Stimulated activated naive CD8-positive, alpha-beta T cell treated with anti-CD3 and anti-CD28 coated beads, Interleukin-15, Interleukin-2, amounts not matched to agents 100 U/mL and 50 U/mL, for 24 hours (primary cell): ENCODE measurements at places on chromosomes 1 and 21.

DNA sequence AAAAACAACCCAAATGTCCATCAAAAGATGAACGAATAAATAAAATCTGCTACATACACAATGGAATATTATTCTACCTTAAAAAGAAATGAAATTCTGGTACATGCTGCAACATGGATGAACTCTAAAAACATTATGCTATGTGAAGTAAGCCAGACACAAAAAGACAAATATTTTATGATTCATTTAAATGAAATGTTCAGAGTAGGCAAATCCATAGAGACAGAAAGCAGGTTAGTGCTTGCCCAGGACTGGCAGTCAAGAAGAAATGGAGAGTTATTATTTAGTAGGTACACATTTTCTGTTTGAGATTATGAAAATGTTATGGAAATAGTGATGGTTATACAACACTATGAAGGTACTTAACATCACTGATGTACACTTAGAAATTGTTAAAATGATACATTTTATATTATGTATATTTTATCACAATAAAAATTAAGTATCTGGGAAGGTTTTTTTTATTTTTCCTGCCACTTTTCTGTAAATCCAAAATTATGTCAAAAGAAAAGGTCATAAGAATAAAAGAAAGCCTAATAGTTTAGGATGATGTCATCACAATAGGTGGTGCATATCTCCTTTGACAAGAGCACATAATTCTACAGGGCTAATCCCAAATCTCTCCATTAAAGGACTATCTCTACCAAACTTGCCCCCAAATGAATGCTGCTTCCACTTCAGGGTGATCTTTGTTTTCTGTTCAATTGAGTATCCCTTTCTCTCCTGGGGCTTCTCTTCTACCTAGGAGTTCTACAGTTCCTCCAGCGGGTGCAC lies 40.2 kb upstream of the FCER1A start:
- DNase-seq: no peak

DNA sequence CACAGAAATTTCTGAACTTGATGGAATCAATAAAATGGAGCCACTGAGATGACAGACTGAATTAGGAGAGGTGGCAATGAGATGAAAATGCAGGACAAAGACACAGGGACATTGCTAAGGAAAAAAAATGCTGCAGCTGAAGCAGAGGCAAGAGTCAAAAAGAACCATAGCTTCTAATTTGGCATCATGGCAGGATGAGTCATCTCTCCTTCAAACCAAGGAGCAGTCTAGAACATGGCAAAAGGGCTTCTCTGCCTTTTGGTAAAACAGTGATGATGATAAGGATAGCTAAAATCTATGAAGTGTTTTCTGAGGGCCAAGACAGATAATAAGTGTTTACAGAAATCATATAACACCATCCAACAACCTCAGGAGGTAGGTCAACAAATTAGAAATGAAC lies 16.8 kb downstream of the SLC19A2 start:
- no peak for DNase-seq

- DNase-seq: no peak
These were observed 163.0 kb downstream of the GRIK3 start for GRCh38 chr1:36871146-36871971.

DNA sequence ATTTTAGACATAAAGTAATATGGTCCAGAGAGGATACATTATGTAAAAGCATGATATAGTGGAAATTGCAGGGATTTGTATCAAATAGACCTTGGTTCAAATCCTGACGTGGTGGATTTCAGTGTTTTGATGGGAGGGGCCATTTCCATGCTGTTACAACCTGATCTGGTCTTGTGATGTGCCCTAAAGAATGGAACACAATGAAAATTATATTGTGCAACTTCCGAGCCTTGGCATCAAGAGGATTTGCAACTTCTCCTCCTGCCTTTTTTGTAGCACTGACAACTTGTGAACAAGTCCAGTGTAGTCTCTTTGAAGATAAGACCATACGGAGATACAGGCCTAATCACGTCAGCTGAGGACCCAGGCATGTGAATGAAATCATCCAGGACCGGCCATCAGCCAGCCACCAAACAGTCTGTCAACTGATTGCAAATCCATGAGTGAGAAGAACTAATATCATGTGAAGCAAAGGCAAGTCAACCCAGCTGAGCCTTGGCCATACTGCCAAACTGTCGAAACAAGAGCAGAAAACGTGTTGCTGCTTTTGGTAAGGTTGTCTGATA lies 412.1 kb downstream of the DPYD start:
- no peak for DNase-seq

DNA sequence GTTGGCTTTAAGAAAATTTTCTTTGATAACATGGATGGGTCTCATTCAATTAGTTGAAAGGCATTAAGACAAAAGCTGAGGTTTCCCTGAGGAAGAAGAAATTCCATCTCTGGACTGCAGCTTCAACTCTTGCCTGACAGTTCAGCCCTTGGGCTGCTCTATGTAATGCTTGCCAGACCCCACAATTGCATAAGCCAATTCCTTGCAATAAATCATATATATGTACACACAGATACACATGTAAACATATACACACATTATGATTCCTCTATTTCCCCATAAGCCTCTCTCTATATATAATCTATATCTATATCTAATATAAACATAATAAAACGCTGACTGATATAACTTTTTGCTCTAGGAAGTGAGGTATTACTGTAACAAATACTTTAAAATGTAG lies 301.5 kb upstream of the PRMT6 start:
- no peak for DNase-seq

DNA sequence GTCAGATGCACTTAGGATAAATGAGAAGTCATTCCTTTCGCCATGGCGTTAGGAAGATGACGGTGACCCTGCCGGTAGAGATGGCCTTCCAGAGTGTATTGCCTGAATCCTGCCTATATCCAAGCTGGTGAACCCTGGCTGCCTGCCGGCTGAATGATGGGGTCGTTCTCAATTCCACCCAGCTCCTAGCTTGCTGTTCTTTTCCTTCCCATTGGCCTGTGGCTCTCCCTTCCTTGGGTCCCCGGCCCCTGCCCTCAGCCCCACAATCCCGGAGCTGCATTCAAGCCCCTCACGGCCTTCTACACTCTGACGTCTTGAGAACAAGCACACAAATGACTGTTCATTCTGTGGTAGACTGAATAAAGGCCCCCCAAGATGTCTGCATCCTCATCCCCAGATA lies 28.2 kb upstream of the ZBTB21 start:
- DNase-seq: no peak

DNA sequence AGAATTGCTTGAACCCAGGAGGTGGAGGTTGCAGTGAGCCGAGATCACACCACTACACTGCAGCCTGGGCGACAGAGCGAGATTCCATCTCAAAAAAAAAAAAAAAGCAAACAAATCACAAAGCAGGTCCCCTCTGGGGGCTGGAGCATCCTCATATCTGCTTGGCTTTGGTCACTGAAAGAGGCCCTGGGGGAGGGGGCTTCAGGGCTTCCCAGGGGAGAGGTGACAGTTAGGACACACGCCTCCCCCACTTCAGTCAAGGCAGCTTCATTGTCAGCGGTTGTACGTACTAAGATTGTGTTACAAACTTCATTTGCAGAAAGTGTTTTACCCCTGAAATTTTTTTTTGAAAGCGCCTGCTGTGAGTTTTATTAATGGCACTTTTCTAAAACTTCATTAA lies 130.5 kb downstream of the DHRS3 start:
- no peak for DNase-seq

GRCh38 chr1:97603776-97604175 lies 317.1 kb downstream of the DPYD start:
- no peak for DNase-seq

DNA sequence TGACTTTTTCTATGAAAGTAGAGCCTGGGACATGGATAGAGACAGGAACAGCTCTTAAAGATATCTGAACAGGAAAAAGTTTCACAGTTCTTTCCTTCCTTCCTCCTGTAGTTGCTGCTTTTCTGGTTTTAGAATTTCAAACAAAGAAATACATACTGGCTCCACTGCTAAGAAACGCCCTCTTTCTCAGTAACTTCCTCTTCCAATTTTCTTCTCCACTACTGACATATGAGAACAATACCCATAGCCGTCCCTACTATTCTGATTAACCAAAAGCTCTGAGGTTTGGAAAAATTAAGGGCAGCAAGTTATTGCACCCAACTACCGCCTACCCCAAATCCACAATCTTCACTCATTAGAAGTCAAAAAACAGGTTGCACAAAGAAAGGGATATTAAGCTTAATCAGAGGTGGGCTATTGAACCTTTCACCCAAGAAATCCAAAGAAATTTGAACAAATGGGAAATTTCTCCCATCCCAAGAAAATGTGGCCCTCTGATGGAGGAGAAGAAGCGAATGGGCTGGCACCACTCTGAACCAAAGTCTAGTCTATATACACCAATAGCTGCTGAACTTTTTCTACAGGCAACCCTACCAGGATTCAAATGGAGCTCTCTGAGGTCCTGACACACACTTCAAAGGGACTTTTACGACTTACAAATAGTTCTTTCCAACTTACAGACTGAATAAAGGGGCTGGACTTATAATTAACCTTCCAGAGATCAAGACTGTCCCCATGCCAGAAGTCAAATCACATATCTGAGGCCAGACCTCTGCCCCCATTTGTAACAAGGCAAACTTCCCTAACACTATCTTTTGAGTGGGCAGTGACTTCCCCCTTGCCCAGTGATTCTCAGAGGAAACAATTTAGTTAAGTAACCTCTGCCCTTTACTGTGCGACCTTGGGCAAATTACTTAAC lies 1.7 kb downstream of the WASF2 start:
- DNase-seq: no peak

DNA sequence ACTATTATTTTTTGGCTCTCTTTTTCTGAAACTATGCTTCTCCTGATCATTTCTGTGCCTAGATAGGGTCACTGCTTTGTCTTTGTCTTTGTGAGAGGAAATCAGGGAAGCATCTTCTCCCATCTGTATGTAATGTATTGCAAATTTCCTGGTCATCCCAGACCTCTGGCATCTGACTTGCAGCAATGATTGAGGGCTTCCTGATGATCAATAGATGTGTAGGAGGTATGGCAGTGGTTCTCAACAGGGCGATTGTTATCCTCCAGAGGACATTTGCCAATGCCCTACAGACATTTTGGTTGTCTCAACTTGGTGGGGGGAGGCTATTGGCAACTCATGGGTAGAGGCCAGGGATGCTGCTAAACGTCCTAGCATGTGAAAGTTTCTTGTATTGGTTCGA lies 64.7 kb downstream of the RGL1 start:
- no peak for DNase-seq

DNA sequence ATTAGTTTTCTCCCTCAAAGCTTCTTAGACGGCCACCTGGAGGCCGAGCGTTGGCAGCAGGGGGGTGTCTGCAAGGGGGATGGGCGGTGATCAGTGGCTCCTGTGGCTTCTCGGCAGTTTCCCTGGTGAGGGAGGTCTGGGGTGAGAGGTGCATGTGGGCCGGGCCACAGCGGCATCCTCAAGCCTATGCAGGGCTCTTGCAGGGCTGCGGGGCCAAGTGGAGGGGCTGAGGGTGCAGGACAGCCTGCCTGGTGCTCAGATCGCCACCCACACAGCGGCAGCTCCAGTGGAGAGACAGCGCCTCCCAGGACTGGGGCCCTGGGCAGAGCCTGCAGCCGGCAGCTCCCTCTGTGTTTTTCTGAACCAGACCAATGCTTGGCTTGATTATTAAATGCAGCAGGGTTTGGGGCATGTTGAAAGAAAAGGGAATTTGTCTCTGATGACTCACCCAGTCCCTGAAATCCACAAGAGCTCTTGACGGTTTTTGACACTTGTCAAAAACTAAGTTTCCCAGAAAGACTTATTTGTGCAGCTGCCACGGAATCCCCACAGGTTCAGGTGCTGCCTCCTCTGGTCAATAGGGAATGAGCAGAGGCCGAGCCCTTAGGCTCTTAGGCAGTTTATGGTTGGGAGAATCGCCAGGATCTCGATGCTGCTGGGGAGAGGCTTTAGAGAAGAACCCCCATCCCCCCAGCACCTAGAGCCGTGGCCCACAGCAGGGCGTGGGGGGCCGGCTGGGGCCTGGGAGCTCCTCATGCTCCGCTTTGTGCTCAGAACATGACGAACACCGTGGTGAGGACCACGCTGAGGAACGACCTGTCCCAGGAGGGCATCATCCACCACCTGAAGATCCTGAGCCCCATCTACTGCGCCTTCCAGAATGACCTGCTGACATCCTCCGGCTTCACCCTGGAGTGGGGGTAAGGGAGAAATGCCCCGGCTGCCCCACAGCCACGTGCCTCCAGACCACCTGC lies 54.7 kb downstream of the UMODL1 start:
- DNase-seq: no peak

- DNase-seq: peak; percentile 51
These were observed 28.3 kb upstream of the LY9 start for GRCh38 chr1:160767395-160768294.

DNA sequence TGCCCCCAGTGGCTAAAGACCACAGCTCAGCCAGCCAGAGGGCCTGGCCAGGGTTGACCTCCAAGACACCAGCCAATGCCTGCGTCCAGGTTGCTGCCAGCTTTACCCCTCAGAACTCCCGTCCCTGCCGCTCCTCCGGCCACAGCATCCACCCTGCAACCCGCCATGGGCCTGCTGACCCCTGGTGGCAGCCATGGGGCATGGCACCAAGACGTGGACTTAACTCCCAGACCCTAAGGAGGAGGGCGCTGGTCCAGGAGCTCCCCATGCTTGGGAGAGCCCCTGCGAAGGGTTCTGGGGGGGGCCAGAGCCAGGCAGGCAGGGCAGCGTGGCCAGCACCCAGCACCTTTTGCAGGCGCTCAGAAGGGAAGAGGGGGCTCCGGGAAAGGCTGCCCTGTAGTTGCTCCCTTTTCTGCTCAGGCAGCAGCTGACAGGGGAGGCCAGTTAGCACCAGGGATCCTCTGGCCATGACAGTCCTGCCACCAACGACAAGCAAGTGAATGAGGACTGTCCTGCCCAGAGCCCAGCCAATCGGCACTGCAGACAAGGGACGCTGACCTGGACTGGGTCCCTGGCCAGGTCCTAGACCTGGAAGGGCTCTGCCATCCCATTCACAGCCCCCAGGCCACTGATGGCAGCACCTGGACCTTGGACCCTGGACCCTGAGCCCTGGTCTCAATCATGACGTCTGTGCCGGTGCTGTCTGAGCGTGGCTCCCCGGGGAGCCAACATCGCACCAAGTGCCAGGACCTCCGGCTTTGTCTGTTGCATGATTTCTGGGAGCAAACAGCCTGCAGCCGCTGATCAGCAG lies 246.2 kb downstream of the NPHP4 start:
- peak; percentile 66 for DNase-seq
